Esophagus mucosa (tissue), 1 donor: ENCODE measurements at places on chromosomes 1 and 21. TPM values are rescaled to one million over a fixed set of nuclear protein-coding genes. Genes with fewer than 3 reads are reported as not detected.

DNA sequence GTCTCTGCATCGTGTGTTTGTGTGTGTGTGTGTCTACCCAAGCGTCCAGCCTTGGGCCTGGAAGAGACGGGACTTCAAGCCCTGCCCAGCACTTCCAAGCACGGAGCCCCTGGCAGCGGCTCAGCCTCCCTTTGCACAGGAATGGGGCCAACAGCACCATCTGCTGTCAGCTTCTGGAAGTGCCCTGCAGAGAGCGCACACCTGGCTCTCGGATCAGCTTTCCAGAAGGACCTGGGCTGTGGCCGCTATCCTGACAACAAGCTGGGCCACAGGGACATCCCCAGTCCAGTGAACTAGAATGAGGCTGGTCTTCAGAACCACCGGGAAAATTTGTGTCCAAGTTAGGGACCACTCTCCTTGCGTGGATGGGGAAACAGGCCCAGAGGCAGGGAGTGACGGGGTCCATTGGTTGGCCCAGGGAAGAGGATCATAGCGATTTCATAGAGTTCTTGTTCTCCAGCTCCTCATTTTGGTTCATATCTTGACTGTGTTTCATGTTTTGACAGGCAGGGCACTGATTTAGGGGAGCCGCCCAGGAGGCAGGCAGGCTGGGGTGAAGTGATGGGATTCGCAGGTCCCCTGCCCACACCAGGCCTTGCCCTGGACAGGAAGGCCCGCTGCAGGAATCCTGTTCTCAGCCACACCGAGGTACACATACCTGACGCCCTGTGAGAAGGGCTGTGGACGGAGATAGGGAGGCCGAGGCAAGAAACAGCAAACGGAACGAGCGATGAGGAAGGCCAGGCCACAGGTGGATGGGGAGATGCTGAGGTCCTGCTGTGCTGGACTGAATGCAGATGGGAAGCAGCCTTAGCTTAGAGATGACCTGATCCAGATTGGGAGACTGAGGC is 38.4 kb downstream of the TAS1R2 start:
- peak; percentile 85 for ATAC-seq

DNA sequence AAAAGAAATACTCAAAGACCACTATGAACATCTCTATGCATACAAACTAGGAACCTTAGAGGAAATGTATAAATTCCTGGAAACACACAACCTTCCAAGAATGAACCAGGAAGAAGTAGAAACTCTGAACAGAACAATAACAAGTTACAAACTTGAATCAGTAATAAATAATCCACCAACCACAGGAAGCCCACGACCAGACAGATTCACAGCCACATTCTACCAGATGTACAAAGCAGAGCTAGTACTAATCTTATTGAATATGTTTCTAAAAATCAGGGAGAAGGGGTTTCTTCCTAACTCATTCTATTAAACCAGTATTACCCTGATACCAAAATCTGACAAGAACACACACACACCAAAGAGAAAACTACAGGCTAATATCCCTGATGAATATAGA is 263.8 kb downstream of the NCAM2 start:
- no peak for ATAC-seq

The RSPO1 gene
- total RNA-seq = 0.20 TPM

The MAGOH gene
- 30.0 TPM for total RNA-seq

The KRTAP7-1 gene
- not detected for total RNA-seq

GRCh38 chr1:206893380-206893779 is 3.9 kb upstream of the IL24 start:
- no peak for ATAC-seq

DNA sequence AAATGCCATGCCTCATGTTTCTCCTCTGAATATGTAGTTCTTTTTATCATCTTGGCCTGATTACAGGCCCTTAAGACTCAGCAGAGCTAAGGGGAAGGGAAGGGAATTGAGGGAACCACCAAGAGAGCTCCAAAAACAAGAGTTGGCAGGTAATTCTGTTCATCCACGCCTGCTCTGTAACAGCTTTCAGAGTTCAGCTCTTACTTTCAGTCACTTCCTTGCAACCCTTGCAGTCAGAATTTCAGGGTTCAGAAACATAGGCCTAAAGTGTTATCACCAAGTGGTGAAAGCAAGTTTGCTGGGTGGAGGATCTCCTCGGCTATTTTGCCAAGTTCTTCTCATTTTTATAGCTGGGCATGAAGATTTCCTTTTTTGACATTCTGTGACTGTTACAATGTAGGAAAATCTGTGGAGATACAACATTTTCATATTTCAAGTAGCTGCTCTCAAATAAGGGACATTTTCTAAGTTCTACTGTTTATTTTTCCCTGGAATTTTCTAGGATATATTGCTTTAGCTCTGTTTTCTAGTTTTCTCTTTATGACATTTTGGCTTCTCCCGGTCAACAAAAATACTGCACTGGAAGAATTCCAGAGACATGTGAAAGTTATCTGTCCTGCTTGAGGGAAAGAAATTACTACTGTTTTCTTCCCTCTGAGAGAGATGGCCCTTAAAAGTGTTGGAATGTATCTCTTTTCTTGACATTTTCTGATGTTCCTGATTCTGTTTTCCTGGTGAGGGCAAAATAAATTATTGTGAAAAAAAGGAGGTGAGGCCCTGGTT is 251.8 kb upstream of the ST6GALNAC5 start:
- ATAC-seq = no peak

DNA sequence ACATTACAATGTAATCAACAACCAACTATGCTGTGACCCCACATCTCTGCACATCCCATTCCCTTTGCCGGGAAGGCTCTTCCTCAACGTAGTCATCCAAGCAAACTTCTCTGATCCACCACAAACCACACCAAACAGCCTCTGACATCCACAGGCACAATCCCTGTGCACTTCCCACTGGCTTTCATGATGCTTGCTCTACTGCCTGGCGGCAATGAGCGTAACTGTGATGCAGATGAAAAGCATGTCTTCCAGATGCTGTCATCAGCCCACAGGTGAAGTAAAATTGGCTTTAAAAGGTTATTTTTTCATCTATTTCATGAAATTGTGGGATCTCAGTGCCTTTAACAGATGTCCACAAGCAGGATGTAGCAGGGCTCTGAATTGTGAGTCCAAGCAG is 635.2 kb downstream of the SMYD3 start:
- no peak for ATAC-seq

DNA sequence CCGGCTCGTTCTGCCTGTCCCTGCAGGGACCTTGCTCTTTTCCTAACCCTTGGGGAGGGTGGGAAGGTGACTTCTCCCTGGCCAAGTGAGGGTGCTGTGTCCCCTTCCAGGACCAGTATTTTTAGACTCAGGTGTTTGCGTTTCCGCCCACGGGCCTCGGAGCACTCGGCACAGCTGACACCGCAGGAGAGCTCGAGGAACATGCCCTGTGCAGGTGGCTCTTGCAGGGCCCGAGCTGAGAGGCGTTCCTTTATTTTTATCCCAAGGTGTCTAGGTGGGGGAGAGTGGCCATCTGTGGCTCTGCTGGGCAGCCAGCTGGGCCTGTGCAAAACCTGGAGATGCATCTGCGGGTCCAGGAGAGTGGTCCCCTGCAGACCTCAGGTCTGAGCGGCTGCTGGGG is 16.0 kb downstream of the PLCH2 start:
- no peak for ATAC-seq

- ATAC-seq = no peak
These were observed 18.2 kb downstream of the PRRX1 start for GRCh38 chr1:170682169-170682568.

- peak; percentile 71 for ATAC-seq
These were observed 148.4 kb downstream of the GPATCH2 start for GRCh38 chr1:217482356-217483102.

The NTRK1 gene
- total RNA-seq = 0.16 TPM

DNA sequence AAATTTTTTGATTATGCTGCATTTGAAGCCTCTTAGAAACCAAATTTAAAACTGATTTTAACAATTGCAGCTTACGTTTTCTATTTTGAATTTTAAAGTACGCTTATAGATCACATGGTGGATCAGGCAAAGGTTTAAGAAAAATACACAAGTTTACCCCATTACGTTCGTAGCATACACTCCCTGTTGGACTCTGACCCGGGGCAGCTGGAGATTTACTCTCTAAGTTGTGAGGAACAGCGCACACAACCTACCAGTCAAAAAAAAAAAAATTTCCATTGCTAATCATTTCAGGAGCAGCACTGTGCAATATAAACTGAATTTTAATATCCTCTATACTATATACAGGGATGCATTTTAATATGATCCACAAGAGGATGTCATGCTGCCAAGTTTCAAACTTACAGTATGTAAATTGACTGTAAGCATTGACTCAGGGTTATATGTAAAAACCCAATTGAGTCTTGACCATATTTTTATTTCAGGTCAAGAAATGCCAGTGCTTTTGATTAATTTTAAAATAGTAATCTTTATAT is 20.4 kb downstream of the CSDE1 start:
- ATAC-seq = no peak

- no peak for ATAC-seq
These were observed 38.1 kb upstream of the EPHA8 start for GRCh38 chr1:22525211-22525610.

- peak; percentile 68 for ATAC-seq
These were observed 20.0 kb upstream of the LAMC1 start for GRCh38 chr1:183003203-183003602.

DNA sequence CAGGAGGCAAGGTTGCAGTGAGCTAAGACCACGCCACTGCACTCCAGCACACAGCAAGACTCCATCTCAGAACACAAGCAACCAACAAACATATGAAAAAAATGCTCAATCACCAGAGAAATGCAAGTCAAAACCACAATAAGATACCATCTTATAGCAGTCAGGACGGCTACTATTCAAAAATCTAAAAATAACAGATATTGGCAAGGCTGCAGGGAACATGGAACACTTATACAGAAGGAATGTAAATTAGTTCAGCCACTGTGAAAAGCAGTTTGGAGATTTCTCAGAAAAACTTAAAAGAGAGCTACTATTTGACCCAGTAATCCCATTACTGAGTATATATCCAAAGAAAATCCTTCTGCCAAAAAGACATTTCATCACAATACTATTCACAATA is 27.6 kb upstream of the POGK start:
- ATAC-seq = no peak

The WNT3A gene
- total RNA-seq = 0.44 TPM

DNA sequence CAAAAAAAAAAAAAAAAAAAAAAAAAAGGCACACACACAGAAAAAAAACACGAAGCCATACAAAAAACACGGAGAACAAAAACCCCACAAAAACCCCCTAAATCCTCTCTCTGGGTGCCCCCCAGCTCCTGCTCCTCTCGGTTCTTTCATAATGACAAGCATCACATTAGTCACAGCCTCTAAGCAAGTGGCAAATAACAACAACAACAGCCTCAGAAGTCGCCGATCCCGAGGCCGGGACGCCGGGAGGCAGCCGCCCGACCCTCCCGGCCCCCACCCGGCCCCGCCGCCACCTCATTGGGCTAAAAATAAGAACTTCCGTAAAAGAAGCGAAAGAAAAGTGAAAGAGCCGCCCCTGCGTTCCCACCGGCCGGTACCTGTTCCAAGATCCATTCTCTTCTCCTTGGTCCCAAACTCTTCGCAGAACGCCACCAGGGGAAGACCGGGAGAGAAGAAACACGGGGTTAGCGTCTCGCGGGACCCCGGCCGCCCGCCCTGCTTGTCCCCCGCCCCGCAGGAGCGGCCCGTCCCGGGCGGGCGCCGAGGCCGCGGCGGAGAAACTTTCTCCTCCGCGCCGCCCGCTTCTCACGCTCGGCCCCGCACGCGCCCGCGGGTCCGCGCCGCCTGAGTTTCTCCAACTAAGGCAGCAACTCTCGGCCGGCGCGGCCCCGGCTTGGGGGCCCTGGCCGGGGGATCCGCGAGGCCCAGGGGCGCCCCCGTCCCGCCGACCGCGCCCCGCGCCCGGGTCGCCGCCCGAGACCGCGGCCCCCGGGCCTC is 102.8 kb downstream of the CASZ1 start:
- ATAC-seq = no peak

GRCh38 chr1:109926662-109927300 is 16.1 kb downstream of the CSF1 start:
- no peak for ATAC-seq

DNA sequence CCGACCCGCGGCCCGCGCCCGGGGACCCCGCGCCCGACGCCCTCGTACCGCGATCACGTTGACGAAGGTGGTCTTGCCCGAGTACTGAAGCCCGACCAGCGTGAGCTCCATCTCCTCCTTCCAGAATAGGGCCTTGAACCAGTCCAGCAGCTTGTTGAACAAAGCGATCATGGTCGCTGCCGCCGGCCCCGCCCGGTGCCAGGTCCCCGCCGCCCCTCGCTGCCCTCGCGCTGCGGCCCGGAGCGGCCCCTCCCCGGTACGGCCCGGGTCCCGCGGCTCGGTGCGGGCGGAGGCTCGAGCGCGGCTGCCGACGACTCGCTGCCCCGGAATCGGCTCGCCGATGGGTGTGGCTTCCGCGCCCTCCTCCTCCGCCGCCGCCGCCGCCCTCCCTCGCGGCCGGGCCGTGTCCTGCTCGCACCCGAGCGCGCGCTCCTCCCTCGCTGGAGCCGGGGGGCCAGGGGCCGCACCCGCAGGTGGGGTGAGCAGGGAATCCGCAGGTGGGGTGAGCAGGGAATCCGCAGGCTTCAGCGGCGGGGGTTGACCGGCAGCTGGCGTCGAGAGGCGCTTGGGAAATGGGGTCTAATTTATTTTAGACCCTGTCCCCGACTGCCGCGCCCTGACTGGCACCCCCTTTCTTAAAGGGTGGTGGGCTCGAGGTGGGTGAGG is at the start of gene ARL8A:
Gene ARL8A (minus strand): TSS at position 336 of the 666 bp plus-strand sequence. CDS start 165 bp downstream, at position 171.
- ATAC-seq = peak; percentile 69

The RIIAD1 gene
- total RNA-seq = not detected

The ZNF648 gene
- 0.08 TPM for total RNA-seq

GRCh38 chr1:6889875-6890480 is 104.7 kb downstream of the CAMTA1 start:
- peak; percentile 77 for ATAC-seq

DNA sequence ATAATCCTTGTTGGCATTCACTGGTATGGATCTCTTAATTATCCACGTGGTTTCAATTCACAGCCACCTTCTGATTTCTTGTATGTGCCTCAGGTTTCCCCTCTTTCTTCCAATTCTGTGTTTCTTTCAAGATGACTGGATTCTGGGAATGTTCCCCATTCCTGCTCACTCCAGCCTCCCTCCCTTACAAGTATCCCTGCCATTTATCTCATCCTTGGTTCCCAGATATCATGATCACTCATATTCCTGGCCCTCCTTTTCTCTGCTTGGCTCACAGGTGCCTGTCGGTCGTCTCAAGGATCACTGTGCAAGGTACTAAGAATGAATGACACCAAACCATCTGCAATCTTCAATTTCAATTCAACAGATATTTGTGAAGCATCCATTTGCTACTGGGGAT is 279.2 kb downstream of the ASTN1 start:
- ATAC-seq = no peak

- peak; percentile 83 for ATAC-seq
These were observed 26.3 kb downstream of the JAK1 start for GRCh38 chr1:64940025-64940424.

- ATAC-seq = no peak
These were observed 105.4 kb upstream of the PDC start for GRCh38 chr1:186566140-186566855.

The PPIAL4G gene
- total RNA-seq = not detected

The CORT gene
- total RNA-seq = 0.28 TPM

DNA sequence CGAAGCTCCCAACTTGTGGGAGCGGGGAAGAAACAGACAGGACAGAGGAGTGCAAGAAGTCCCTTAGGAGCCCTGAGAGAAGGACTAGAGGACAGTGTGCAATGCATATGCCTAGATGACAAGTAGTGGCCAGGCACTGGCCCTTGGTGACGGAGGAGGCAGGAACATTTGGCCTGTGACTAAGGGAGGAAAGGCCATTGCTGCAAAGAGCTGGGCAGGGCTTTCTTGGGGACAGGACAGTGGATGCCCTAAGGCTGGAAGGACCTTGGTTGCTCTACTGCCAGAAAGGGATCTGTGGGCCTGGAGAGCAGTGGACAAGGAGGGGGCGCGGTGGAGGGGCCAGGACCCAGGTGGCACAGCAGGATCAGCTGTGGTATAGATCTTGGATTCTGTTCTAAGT is 481.3 kb downstream of the CAMTA1 start:
- ATAC-seq = no peak

The ZFP69B gene
- total RNA-seq = 1.6 TPM

The CYP4A11 gene
- not detected for total RNA-seq
